Nucleus accumbens (tissue), 56 donors: ENCODE measurements at places on chromosomes 12 and 14.
A peak's percentile ranks its signal among the peaks of the same experiment; 100 is the strongest.

DNA sequence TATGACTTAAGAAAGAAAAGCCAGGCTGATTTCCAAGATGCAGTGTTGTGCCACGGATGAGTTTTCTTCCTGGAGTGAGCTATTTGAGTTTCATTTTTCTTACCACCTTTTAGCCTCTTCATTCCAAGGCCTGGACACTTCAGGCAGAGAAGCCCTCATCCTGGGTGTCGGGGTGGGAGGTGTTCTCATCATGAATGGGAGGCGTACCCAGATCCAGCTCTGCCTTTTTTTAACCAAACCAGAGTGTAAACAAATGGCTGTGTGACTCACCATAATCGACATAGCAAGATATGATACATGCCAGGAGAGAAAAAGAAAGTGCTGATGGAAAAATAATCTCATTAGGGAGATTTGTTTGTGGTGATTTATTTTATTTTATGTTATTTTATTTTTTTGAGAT, 79.9 kb downstream of the ARF6 start:
- no peak for DNase-seq

GRCh38 chr14:97113339-97113738, 316.2 kb downstream of the VRK1 start:
- DNase-seq: no peak

- DNase-seq: no peak
These were observed 84.5 kb upstream of the MANSC4 start for GRCh38 chr12:27864521-27864920.

DNA sequence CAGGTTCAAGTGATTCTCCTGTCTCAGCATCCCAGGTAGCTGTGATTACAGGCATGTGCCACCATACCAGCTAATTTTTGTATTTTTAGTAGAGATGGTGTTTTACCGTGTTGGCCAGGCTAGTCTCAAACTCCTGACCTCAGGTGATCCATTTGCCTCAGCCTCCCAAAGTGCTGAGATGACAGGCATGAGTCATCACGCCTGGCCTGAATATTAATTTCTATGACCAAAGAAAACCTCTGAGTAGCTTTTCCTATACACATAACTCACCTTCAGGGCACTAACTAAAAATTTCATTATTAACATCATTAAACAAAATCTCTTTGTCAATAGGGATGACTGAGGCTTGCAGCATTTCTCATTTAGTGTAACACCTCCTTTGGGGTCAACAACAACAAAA, 259.6 kb upstream of the KRR1 start:
- DNase-seq: no peak

GRCh38 chr12:13030541-13031291, 13.5 kb upstream of the FAM234B start:
- DNase-seq: no peak

GRCh38 chr12:53827306-53827705, 75.5 kb upstream of the CISTR start:
- no peak for DNase-seq

- no peak for DNase-seq
These were observed 11.0 kb upstream of the DHRS4 start for GRCh38 chr14:23942587-23942986.

DNA sequence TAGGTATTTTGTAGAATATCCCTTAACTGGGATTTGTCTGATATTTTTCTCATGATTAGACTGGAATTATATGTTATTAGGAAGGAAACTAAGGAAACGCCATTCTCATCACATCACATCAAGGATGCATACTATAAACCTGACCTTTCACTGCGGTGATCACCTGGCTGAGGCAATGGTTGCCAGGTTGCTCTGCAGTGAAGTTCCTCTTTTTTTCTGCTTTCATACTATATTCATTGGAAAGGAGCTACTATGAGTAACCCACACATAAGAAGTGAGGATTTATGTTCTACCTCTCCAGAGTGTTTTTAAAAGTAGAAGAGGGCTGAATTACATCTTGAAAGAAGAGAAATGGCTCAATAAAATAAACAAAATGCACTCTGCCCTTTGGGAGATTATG, 31.0 kb upstream of the GRIP1 start:
- no peak for DNase-seq

DNA sequence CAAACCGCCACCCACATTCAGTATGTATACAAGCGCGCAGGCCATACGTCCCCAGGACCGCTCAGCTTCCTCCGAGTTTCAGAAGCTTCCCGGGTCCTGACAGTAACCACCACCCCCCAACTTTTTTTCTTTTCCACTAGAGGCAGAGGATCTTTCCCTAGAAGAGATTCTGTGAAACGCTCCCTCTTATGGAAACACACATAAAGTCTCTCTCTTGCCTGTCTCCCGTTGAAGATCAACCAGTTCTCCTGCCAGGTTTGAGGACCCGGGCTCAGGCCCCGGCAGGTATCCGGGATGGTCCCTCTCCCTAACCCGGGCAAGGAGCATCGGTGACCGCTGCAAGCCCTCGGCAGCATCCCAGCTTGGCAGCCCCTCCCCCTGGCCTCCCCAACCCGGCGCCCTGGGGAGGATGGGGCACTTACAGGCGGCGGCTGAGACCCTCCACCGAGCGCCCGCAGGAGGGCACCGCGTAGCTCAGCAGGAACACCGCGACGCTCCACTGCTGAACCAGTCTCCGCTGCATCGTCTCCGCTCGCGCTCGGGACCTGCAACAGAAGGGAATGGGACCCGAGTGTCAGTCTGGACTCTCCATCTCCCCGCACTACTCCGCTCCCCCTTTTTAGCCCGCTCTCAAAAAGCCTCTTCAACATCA, 3.4 kb downstream of the PTHLH start:
- peak; percentile 19 for DNase-seq
